ENCODE measurements at places on chromosomes 3 and 15.

DNA sequence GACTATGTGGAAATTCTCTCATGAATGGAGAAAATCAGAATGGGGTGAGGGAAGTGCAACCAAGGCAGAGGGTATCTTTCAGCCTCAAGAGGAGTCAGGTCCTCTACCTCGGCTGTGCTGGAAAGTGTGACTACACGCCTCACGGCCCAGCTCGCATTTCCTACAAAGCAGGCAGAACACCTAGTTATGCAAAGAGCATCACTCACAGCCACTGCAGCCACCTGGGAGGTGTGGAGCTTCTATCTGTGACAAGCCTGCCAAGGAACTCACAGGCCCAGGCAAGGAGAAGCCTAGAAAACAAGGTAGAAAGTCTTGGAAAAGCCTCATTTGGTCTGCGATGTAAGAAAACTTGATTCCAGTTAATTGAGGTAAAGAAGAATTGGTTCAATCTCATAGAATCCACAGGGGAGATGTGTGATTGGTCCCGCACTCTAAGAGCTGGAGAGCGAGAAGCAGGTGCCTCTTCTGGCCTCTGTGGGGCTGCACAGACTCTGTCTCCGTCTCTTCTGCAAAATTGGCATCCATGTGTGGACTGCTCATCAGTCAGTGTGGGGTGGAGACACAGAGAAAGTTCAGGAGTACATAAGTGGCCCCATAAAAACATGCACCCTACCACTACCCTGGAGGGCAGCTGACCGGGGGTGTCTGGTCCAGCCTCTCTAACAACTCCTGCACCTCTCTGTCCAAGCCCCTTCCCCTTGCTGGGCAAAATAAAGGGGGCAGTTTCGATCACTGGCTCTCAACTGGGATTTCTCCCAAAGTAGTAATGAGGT, 76.8 kb downstream of the TAMM41 start:
- no peak for DNase-seq

GRCh38 chr3:58459160-58459559, 25.5 kb upstream of the PDHB start:
- DNase-seq: no peak

DNA sequence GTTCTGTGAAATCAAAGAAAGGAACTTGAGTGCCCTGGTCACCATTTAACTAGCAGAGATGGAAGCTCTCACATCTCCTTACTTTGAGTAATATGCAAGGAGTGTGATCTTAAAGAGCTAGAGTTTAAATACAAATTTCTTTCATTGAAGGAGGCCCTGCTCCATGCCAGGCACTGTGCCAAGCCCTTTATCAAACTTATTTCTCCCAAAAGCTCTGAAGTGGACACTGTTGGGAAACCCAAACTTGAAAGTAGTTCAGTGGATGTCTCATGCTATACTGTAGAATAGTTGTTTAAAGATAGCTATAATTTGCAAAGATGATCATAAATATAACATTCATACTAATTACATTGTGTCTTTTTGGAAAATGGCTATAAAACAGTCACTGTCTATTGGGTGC, 17.1 kb downstream of the GALNT15 start:
- DNase-seq: no peak

DNA sequence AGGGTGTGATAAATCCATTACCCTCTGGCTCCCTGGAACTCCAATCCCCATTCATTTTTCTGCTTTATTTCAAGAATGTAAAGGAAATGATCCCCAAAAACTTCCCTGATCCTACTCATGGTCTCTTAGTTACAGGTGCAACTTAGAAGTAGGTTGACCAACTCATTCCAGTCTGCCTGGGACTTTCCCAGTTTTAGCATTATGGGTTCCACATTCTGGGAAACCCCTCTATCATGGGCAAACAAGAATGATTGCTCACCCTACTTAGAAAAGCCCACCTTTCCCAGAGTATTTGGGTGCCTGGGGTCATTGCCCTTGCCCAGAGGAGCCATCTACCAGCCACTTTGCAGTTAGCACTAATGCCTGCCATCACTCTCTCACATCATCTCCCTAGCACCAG, 15.6 kb downstream of the CLDN18 start:
- no peak for DNase-seq

Measured in NCI-H510A (cell line).